Activated CD8-positive, alpha-beta memory T cell treated with anti-CD3 and anti-CD28 coated beads for 36 hours (primary cell): ENCODE measurements at places on chromosomes 12 and 14. TPM values are rescaled to one million over a fixed set of nuclear protein-coding genes. Genes with fewer than 3 reads are reported as not detected.

The PPFIA2 gene
- total RNA-seq = not detected

The B3GNT4 gene
- 0.63 TPM for total RNA-seq

The EVL gene
- total RNA-seq = 175 TPM

The ETNK1 gene
- total RNA-seq = 75.6 TPM

The MOAP1 gene
- 15.7 TPM for total RNA-seq

The KCNC2 gene
- not detected for total RNA-seq
